ENCODE measurements at places on chromosomes 11 and 22.

DNA sequence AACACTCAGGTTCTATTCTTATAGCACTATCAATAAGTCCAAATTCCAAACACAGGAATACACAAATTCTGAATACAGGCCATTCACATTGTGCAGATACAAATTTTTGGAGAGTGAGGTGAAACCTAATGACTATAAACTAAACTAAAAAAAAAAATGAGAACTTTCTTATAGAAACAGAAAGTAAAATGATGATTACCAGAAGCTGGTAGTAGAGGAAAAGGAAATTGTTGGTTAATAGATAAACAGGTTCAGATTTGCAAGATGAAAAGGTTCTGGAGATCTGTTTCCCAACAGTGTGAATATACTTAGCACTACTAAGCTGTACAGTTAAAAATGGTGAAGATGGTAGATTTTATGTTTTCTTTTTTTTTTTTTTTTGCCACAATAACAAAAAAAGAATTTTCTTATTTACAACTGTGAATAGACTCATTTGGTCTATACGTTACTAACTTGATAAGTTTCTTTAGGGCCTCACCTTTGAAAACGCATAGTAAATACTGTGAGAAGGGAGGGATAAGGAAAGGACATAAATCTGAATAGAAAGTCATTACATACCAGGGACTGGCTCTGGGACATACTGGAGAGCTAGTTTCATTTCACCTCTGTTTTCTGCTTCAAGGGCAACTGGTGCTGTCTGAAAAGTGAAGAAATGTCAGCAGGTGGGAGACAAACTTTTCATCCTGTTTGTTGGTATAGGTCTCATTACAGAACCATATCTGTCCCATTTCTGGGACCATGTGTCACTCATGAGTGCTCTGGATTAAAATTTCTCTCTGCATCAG lies 14.2 kb upstream of the CCDC89 start:
- no peak for DNase-seq

DNA sequence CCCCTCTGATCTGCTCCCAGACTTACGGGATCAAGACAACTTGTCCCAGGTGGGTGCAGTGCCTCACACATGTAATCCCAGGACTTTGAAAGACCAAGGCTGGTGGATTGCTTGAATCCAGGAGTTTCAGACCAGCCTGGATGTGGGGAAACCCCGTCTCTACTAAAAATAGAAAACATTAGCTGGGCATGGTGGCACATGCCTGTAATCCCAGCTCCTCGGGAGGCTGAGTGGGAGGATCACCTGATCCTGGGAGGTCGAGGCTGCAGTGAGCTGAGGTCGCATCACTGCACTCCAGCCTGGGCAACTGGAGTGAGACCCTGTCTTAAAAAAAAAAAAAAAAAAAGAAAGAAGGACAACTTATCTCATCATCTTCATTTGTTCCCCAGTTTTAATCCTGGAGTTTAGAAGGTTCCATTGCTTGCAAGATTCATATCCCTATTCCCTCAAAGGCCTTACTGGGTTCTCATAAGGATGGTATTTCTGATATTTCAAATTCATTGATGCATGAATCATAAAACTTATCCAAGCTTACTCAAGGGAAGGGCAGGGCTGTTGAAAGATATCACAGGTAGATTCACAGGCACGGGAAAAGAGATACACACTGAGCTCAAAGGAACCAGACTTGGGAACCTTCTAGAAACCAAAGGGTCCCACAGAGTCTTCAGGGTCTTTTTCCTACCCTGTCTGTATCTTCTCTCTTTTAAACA lies 14.6 kb downstream of the ENDOD1 start:
- DNase-seq: no peak

DNA sequence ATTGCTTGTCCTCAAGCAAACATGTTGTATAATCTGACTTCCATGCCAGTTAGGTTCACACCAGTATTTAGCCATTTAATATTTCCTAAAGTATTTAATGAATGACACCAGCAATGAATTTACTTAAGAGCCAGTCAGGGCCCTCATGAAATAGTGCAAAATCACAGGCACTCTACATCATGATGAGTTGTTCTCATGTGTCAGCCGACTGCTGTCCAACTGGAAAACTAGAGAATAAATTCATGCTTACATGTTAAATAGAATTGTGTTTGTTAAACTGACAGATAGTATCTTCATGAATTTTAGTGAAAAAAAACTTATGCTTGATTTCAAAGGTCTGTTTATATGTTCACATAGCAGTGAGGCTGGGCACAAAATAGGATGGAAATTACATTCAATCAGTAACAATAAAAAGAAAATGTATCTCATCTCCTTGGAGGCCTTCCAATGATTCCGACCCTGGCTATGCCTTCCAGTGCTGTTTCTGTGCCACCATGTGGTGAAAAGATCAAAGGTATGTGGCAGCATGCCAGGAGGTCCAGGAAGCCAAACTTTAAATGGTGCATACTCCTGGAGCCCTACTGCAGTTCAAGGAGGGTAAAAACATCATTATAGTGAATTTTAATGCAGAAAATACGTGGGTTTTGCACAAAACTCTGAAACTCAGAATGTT lies 45.2 kb downstream of the CTSC start:
- peak; percentile 75 for DNase-seq

- DNase-seq: no peak
Measured at GRCh38 chr22:17346578-17346977, 22.7 kb upstream of the CECR2 start.

- DNase-seq: peak; percentile 8
Measured at GRCh38 chr11:14645015-14645912, 1.7 kb downstream of the PDE3B start.
